ENCODE measurements at places on chromosomes 12 and 14.

GRCh38 chr14:90924621-90925340 is 108.6 kb upstream of the TTC7B start:
- DNase-seq, result no peak

DNA sequence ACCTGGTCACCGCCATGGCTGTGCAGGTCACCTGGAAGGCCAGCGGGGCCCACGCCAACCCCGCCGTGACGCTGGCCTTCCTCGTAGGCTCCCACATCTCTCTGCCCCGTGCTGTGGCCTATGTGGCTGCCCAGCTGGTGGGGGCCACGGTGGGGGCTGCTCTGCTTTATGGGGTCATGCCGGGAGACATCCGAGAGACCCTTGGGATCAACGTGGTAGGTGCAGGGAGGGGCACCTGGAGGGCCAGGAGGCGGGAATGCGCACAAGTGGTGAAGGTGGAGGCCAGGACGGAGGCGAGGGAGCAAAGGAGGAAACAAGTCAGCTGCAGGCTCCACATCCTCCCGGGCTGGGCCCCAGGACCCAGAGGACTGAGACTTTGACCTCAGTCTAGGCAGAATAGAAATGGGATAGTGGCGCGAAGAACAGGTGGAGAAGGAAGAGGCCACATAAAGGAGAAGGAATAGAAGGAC is 649 bp downstream of the AQP6 start:
- DNase-seq, result no peak

- no peak for DNase-seq
Observed at GRCh38 chr12:5364036-5364770, 67.7 kb upstream of the NTF3 start.

- no peak for DNase-seq
Observed at GRCh38 chr14:74491956-74492775, 939 bp downstream of the NPC2 start.

DNA sequence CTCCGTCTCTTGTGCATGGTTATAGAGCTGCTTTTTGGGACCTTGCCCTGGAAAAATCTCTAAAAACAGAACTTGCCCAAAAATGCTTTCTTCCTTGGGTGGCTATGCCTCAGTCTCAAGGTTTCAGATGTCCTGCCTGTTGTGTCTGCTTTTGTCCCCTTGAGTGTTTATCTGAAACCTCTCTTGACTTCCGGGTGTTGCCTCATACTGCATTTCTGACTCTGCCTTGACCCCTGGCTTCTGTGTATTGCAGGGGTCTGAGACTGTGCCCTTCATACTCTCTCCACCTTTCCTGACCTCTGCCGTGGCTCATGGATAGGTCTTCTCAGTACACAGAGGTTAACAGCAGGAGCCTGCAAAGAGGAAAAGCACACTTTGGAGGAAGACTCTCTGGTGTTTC is 124.8 kb upstream of the NTF3 start:
- no peak for DNase-seq

GRCh38 chr12:104340925-104341611 is 37.5 kb downstream of the EID3 start:
- no peak for DNase-seq

GRCh38 chr12:54306925-54307741 is 6.3 kb upstream of the NFE2 start:
- DNase-seq, result peak; percentile 29

DNA sequence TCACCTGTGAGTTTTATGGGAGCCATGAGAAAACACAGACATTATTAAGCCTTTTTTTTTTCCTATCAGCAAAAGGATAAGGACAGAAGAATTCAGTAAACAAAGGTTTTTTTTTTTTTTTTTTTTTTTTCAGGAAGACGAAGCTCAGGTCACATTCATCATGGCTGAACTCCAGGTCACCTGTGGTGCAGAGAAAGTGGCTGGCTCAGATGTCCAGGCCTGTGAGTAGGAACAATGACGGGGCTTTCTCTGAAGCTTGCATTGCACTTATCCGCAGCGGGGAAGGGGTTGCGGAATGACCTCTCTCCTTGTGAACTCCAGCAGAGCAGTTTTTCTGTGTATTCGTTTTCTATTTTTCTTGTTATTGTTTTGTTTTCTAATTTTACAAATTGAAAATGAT is 759.6 kb upstream of the TMEM132C start:
- DNase-seq, result no peak

DNA sequence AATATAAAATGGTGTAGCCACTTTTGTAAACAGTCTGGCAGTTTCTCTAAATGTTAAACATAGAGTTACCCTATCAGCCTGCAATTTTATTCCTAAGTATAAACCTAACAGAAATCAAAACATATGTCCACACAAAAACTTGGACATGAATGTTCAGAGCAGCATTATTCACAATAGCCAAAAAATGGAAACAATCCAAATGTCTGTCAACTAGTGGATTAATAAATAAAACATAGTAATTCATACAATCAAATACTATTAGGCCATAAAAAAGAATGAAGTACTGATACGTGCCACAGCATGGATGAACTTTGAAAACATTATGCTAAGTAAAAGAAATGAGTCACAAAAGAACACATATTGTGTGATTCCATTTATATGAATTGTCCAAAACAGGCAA is 196.5 kb downstream of the NUAK1 start:
- DNase-seq, result no peak

GRCh38 chr14:76810953-76811400 is 1.7 kb downstream of the ANGEL1 start:
- no peak for DNase-seq

GRCh38 chr12:102766961-102767360 is 150.1 kb downstream of the PAH start:
- DNase-seq, result no peak

- DNase-seq, result no peak
Observed at GRCh38 chr14:97544571-97544970, 747.4 kb downstream of the VRK1 start.

DNA sequence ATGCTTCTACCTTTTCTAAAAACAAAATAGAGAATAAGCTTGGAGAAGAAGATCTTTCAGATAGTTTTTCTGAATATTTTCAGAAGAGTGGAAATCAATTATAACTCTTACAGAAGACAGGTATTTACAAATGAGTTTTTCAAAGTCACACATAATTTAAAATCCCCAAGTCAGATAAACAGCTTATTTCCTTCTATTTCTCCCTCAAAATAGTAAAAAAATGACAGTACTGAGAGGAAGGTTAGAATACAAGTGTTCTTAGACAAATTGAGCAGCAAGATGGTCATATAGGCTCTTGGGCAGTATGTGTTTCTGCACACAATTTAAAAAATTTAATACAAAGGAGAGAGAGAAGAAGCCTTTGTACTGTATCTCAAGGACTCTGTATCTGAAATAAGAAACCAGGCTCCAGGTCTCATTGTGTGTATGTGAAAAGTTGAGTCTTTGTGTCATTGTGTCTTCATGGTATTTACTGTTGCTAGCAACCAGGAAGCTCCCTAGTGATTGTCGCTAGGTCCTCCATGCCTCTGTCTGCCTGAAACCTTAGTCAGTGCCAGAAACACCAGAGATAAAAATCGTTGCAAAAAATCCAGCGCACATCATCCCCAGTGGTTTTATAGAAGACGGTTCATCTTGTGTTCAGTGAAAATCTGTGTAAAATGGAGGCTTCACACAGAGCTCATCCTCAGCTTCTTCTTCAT is 12.9 kb upstream of the TUBA1A start:
- no peak for DNase-seq

- no peak for DNase-seq
Observed at GRCh38 chr12:55675666-55676065, 32.0 kb downstream of the ITGA7 start.

GRCh38 chr12:13099066-13099843 is 4.2 kb downstream of the GSG1 start:
- no peak for DNase-seq

GRCh38 chr12:115093261-115093660 is 409.3 kb upstream of the TBX3 start:
- DNase-seq, result no peak

- DNase-seq, result no peak
Observed at GRCh38 chr14:96486705-96487104, 15.5 kb upstream of the PAPOLA start.

DNA sequence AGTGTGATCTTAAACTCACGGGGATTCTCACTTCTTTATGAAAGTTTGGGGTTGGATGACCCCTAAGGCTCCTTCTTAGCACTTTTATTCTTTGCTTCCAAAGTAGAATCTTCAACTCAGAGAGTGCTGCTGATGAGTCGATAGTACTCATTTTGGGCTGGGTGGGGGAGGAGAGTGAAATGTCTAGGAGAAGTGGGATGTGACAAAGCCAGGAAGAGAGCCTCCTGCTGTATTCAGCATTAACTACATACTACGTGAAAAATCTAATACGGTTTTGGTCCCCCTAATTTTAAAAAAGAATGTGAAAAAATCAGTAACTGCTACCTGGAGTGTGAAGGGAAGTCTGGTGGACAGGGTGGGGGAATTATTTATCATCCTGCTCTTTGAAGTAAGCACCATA is 148.3 kb downstream of the SAMD4A start:
- DNase-seq, result no peak

DNA sequence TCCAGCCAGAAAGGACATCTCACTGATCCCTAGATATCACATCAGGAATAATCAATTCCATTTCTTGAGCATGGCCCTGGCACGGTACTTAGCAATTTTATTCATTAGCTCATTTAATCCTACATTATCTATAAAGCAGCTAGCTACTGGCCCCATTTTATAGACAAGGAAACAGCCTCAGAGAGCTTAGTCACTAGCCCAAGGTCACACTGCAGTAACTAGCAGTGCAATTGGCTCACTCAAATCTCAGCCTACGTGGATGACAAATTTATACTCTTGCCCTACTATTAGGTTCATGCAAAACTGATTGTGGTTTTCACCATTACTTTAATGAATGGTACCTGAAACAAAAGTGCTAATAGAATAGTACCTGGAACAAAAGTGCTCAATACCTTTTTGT is 41.7 kb downstream of the NUAK1 start:
- DNase-seq, result no peak

DNA sequence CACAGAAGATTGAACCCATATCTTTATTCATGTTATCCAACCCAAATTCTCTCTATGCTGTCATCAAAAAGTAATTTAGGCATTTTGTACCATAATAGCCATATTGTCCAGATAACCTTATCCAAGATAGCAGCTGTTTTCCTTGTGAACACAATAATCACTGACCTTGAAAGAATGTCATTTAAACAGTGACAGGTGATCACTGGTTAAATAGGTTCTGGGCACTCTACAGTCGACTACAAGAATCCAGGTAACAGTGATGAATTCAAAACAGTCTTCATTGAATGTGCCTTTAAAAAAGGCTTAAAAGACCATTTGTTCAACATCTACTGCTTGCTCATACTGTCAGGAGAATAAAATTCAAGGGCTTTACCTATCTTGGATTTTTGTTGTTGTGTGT is 4.6 kb upstream of the SPX start:
- DNase-seq, result no peak

DNA sequence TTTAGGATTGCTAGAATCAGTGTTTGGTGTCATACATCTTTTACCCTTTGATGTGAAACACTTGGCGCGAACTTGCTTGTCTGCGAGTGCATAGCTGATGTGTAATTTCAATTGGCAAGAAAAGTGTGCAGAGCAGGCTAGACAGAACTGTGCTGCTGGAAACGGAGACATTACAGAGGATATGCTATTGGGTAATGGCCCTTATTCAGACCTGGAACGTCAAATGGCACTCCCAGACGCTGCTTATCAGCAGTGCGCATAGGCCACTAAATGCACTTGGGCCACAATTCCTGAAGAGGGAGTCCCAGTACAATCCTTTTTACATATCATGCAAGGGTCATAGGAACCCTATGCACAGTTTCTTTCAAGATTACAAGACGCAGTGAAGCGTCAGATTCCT is 15.7 kb upstream of the SLC10A1 start:
- no peak for DNase-seq

DNA sequence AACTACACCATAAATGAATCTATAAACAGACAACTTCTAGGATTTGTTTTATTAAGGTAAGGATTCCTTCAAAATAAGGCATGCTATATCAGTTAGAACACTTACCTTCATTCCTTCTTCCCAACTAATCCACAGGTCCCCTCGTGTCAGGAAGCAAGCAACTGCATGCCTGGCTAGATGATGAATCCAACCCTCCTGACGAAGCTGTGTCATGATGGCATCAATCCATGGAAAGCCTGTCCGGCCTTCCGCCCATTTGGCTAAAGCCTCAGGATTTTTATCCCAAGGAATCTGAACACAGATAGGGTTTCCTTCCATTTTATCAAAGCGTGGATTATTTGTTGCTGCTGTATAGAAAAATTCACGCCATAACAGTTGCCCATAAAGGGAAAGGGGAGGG is 12.5 kb upstream of the MTERF2 start:
- no peak for DNase-seq

DNA sequence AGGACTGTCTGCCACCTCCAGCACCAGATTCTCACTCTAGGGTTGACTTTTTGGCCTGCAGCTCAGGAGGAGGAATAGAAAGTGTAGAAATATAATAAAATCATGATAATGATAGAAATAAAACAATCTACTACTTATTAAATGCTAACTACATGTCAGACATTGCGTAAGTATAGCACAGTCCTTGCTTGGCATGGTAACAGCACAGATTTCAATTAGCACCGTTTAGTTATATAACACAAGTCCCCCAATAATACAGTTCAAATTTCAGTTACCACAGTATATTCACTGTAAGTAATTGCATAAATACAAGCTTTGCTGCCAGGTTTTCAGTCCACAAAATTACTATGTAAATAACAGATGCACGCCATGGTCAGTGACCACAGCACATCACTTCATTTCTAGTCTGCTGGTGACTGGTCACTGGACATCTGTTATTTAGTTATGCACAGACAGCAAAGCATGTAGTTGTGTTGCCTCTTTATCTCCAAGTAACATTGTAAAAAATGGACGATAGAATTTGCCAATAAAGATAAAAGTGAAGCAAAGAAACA is 6.5 kb upstream of the GLT8D2 start:
- no peak for DNase-seq

- DNase-seq, result no peak
Observed at GRCh38 chr12:65665817-65666216, 158.5 kb upstream of the HMGA2 start.

GRCh38 chr14:91315844-91316267 is 71.4 kb upstream of the GPR68 start:
- no peak for DNase-seq

- DNase-seq, result no peak
Observed at GRCh38 chr12:122350141-122350848, 72.2 kb downstream of the CLIP1 start.

GRCh38 chr12:31324845-31325523 is 966 bp downstream of the SINHCAF start:
- DNase-seq, result no peak

- no peak for DNase-seq
Observed at GRCh38 chr14:89268514-89268913, 148.5 kb downstream of the FOXN3 start.

GRCh38 chr12:130752692-130753230 is 36.7 kb upstream of the RIMBP2 start:
- no peak for DNase-seq

GRCh38 chr14:94717808-94718207 is 52.1 kb downstream of the GSC start:
- DNase-seq, result no peak
